ENCODE measurements at places on chromosomes 6 and 20.
A peak's percentile ranks its signal among the peaks of the same experiment; 100 is the strongest.

DNA sequence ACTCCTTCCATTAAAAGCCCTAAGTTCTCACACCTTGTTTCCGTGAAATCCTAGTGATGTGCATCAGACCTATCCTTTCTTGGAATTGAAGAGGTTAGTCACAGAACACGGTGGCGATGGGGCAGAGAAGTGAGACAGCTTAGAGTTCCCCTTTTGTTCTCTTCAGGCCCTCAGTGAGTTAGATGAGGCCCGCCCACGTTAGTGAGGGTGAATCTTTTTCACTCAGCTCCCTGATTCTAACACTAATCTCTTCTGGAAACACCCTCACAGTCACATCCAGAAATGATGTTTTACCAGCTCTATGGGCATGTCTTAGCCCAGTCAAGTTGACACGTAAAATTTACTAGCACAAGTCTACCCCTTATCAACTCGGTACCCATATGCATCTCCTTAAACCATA, 172.7 kb upstream of the NOX3 start:
- no peak for DNase-seq

- no peak for DNase-seq
Measured at GRCh38 chr6:167279766-167280446, 11.2 kb upstream of the UNC93A start.

DNA sequence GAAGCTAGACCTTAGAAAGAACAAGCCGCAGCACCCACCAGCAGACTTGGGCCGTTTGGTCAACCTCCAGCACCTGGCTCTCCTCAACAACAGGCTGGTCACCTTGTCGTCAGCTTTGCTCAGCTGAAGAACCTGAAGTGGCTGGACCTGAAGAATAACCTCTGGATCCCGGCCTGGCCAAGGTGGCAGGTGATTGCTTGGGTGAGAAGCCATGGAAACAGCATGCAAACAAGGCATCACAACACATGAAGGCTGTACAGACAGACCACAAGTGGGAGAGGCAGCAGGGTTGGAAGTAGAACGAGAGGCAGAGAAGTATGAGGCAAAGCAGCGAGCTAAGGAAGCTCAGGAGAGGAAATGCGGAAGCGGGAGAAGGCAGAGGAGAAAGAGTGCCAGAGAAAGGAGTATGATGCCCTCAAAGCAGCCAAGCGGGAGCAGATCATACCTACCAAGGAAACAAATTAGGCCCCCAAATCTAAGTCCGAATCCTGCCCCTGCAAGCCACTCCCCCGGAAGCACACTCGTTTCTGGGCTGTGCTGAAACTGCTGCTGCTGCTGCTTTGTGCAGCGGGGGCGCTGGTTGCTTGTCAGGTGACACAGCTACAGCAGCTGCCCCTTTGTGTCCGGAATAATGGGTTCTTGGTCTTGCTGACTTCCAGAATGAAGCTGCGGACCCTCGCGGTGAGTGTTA, 121.6 kb upstream of the LGSN start:
- DNase-seq: no peak

DNA sequence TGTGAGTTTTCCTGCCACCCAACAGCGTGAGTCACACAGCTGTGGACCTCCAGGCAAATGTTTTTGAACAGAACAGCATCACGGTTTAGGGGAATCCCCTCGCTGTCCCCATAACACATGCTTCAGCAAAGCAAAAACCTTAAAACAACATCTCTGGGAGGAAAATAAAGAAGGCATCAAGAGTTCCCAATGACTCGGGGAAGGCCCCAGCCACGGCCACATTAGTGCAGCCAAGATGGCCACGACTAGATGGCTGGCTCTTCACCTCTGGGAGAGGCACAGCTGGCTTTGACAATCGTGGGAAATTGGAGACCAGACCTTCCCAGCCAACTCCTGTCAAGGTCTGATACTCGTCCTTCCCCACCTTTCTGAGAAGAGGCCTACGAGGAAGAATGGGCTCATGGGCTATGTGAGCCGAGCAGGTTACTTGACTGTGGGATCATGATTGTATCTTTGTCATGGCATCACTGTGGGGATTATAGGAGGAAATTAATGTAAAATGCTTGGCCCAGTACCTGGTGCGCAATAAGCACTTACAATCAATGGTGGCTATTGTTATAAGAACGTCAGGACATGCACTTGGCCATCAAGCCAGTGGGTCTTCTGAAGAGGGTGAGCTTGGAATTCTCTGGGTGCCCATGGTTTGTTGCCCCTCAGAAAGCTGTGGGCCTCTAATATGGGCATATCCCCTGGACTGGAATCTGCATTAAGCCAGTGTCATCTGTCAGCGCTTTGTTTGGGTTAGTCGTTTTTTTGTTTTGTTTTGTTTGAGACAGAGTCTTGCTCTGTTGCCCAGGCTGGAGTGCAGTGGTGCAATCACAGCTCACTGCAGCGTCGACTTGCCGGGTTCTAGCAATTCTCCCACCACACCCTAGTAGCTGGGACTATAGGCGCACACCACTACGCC, 43.6 kb downstream of the FGD2 start:
- no peak for DNase-seq

- no peak for DNase-seq
Measured at GRCh38 chr6:41345901-41346300, 10.5 kb downstream of the NCR2 start.

- no peak for DNase-seq
Measured at GRCh38 chr6:43016943-43017334, 2.9 kb downstream of the KLHDC3 start.

DNA sequence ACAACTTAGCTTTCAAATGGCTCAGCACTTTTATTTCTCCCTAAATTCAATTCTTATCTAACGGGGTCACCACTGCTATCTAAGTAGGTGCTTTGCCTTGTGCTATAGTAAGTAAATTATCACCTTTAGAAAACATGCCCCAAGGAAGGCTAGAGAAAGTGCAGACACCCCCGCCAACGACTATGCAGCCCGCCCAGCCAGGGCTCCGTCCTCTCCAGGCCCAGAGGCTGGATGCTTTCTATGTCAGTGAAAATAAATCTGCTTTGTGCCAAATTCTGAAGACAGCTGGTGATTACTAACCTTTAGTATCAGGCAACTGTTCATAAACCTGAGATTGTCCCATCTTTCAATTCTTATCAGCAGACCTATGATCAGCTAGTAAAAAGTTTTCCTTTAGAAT, 14.3 kb downstream of the KIAA0319 start:
- DNase-seq: no peak

GRCh38 chr6:46781478-46782378, 11.5 kb upstream of the MEP1A start:
- DNase-seq: no peak

GRCh38 chr6:39561536-39562266, 163.5 kb downstream of the KIF6 start:
- no peak for DNase-seq

DNA sequence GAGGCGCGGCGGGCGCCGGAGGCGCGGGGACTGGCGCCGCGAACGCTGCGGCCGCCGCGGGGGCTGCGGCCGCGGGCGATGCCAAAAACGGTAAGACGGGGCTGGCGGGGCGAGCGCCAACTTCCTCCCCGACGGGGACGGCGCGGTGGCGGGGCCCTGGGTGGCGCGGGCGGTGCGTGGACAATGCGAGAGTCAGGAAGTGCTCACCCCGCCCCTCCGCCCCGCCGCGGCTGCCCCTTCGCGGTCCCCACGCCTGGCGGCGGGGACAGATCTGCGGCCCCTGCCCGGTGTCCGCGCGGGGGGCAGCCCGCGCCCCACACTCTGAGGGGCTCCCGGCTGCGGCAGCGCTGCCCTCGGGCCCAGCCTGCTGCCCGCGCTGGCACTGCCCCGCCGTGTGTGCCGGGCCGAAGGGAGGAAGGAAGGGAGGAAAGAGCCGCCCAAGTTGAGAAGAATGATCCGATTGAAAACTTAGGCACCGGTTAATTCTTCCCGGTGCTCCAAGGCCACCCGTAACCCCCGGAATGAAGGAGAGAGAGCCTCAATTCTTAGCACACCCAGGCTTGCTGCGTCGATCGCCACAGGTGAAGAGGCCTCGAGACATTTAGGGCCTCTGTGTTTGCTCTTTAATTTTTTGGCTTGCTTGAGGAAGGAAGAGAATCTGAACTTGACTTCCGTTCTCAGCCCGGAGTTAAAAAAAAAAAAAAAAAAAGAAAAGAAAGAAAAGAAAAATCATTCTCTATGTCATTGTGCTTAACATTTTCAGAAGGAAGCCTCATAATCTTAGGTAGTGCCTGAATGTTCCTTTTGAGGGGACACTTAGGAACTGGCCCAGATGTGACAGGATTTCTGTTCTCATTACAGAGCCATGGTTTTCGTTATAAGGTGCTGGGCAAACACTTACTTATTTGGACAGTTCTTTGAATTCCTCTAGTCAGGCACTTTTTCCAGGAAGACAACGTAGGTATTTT, 982 bp downstream of the HECA start:
- peak; percentile 75 for DNase-seq

DNA sequence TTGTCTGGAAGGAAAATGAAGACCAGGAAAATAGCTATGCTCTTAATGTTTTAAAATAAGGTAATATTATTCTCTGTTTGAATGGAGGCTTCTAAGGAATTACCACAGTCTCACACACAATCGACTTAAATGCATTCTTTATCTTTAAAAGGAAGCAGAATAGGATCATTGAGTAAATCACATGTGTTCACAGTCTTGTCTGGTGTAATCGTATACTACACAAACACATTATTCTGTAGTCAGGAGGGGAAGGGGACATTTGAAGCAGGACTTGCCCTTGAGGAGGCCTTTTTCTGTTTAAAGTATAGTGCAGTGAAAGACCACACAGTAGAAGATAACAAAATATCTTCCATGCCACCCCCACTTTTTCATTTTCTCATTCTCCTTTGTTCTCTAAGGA, 20.6 kb upstream of the REV3L start:
- DNase-seq: no peak

GRCh38 chr20:46129955-46130481, 11.9 kb downstream of the CD40 start:
- DNase-seq: no peak

GRCh38 chr6:151497905-151498304, 4.1 kb downstream of the CCDC170 start:
- no peak for DNase-seq

DNA sequence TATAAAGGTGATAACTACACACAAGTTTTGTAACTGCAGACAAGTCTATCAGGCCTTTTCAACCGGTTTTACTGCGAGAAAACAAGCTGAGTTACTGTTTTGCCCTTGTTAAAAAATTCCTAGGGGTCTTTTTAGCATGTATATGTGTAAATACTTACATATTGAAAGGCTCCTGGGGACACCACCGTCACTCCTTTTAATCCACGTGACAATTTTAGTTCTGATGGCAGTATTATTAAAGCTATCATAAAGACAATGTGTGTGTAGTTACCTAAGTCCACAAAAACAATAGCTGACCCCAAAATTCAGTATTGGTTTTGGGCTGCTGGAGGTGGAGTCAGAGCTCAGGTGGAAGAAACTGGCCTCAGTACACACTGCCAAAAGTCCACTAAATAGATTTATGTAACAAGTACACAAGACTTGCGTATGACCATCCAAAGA, 41.3 kb upstream of the HFE start:
- no peak for DNase-seq

GRCh38 chr20:13813910-13814309, 29.1 kb downstream of the NDUFAF5 start:
- DNase-seq: no peak

DNA sequence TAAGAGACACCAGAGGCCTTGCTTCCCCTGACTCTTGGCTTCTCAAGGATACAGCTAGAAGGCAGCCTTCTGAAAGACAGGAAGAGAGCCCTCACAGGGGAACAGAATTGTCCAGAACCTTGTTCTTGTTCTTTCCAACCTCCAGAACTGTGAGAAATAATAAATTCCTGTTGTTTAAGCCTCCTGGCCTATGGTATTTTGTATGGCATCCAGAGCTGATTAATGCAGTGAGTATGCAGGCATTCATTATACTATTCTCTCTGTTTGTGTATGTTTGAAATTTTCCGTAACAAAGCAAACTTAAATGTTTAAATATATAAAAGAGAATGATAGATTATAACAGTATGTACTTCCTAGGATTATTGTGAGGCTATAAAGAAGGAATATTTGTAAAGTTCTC, 903.4 kb upstream of the FLRT3 start:
- DNase-seq: no peak

- DNase-seq: no peak
Measured at GRCh38 chr6:117464700-117465099, 17.8 kb upstream of the DCBLD1 start.

GRCh38 chr6:142685852-142686506, 259.0 kb downstream of the HIVEP2 start:
- DNase-seq: no peak

- no peak for DNase-seq
Measured at GRCh38 chr6:152598421-152598820, 38.7 kb downstream of the SYNE1 start.
